Astrocyte of the cerebellum (primary cell): ENCODE measurements at places on chromosomes 7 and 10.

GRCh38 chr10:74383642-74384041, 232.6 kb downstream of the ADK start:
- DNase-seq: no peak

DNA sequence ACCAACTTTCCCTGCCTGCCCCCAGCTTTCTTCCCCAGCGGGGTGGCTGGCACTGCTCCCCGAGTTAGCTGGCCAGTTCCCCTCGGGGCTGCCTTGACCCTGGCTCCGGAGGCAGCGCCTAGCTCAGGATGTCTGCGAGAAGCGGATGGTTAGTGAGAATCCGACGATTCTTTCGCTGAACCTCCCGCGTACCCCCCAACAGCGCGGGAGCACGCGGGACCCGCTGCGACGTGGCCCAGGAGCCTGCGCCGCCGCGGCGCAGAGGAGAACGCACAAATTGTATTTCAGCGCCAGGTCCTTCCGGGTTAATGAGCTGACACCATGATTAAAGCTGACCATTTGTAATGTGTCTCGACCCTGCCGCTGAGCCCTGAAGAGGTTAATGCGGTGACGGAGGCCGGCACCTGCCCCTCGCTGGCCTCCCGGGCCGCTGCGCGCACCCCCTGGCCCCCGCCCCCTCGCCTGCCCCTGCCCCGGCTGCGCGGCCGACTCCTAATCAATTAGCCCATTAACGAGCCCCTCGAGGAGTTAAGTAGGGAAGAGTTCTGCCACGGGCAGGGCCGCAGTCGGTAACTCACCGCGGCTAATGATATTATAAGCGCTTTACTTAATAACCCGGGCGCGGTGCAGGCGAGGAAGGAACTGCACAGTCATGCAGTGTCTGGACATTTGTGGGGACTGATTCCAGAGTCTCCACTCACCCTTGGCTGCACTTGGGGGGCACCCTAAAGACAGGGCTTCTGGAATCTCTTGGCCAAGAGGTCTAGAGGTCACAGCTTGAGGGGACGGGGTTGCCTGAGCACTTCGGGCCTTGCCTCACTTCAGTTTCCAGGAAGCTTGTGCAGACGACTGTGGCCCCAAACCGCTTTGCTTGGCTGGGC, 1.7 kb upstream of the HMX2 start:
- no peak for DNase-seq

GRCh38 chr10:101229266-101230182, at the start of gene LBX1:
LBX1 (minus strand) TSS chr10:101229463; CDS start chr10:101228815, 648 bp downstream.
- DNase-seq: no peak

GRCh38 chr7:145978769-145979168, 137.8 kb upstream of the CNTNAP2 start:
- no peak for DNase-seq

- DNase-seq: no peak
Observed at GRCh38 chr10:75406462-75407223, 5.1 kb upstream of the ZNF503 start.

GRCh38 chr10:113007821-113008220, 57.8 kb downstream of the TCF7L2 start:
- no peak for DNase-seq

DNA sequence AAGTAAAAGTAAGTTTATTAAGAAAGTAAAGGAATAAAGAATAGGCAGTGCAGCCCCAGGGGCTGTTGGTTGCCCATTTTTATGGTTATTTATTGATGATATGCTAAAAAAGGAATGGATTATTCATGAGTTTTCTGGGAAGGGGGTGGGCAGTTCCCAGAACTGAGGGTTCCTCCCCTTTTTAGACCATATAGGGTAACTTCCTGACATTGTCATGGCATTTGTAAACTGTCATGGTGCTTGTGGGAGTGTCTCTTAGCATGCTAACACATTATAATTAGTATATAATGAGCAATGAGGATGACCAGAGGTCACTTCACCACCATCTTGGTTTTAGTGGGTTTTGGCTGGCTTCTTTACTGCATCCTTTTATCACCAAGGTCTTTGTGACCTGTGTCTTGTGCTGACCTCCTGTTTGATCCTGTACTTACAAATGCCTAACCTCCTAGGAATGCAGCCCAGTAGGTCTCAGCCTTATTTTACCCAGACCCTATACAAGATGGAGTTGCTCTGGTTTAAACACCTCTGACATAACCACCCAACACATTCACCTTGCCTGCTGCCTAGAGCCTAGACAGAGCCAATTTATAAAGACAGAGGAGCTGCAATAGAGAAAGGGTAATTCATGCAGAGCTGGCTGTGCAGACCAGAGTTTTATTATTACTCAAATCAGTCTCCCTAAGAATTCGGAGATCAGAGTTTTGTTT, 10.9 kb upstream of the ERCC6 start:
- DNase-seq: no peak

DNA sequence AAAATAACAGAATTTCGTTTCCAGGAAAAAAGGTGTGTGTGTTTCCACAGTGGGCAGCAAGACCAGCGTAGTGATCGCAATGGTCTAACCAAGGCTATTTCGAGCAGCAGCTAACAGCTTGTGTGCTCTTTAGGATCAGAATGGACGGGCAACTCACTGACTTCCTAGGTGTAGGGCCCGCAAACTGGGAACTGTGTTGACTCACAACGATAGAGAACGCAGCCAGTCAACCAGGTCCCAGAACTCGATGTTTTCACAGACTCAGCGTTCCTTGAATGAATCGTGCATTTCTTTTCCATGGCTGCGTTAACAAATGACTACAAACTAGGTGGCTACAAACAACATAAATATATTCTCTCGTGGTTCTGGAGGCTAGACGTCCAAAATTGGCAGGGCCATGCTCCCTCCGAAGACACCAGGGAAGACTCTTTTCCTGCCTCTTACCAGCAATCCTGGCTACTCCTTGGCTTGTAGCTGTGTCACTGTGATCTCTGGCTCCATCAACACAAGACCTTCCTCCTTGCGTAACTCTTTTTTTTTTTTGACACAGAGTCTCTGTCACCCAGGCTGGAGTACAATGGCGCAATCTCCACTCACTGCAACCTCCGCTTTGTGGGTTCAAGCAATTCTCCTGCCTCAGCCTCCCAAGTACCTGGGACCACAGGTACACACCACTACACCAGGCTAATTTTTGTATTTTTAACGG, 39.1 kb downstream of the PODXL start:
- DNase-seq: no peak

- DNase-seq: peak; percentile 93
Observed at GRCh38 chr7:5773661-5774086, 7.8 kb downstream of the RNF216 start.

DNA sequence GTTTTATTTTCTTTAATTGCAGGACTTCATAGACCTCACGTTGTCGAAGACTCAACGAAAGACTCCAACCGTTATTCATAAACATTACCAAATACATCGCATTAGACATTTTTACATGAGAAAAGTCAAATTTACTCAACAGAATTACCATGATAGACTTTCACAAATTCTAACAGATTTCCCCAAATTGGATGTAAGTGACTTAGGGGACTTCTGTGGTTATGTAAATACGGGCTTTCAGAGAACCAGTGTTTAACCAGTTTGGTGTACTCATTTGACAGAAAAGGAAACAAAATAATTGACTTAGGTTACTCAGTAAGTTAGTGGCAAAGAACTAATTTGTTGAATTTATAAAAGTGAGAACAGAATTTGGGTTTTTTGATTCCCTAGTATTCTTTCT, 4.2 kb downstream of the GTPBP4 start:
- no peak for DNase-seq

DNA sequence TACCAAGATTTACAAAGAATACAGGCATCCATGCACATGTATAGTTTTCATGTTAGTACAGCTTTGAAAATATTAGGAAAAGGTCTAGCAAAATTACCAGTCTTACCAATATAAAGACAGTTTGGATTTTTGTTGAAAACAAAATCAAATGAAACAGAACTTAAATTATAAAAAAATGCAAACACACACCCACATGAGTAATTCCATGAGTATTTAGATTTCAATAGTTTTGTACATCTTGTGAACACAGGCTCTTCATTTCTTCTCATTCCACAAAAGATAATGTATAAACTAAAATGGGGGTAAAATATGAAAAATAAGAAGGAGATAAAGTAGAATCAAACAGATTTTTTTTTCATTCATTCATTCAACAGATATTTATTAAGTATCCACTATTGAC, 682.2 kb upstream of the ANKRD30A start:
- DNase-seq: no peak
